ENCODE measurements at places on chromosomes 3 and 15.

- H3K27ac ChIP-seq: no peak overlapping the region
- H3K4me1 ChIP-seq: peaks cover 22% of the 10 kb centered on the region
- no peaks in the 10 kb centered on the region for H3K27me3 ChIP-seq
- H3K4me3 ChIP-seq: no peak overlapping the region
- no peaks in the 10 kb centered on the region for H3K36me3 ChIP-seq
These were observed 526.0 kb downstream of the FOXP1 start for GRCh38 chr3:71057526-71057894.

GRCh38 chr3:150495149-150495548 lies 51.1 kb downstream of the SERP1 start:
- no peak overlapping the region for H3K4me3 ChIP-seq
- no peak for DNase-seq
- no peaks in the 10 kb centered on the region for H3K36me3 ChIP-seq
- H3K4me1 ChIP-seq: no peaks in the 10 kb centered on the region

- H3K4me1 ChIP-seq: peaks cover 3% of the 10 kb centered on the region
- H3K4me3 ChIP-seq: no peak overlapping the region
- H3K27ac ChIP-seq: no peak overlapping the region
- H3K27me3 ChIP-seq: peaks cover under 1% of the 10 kb centered on the region
- no peak for DNase-seq
- no peaks in the 10 kb centered on the region for H3K36me3 ChIP-seq
These were observed 52.1 kb upstream of the PRR23E start for GRCh38 chr3:127140501-127141460.

DNA sequence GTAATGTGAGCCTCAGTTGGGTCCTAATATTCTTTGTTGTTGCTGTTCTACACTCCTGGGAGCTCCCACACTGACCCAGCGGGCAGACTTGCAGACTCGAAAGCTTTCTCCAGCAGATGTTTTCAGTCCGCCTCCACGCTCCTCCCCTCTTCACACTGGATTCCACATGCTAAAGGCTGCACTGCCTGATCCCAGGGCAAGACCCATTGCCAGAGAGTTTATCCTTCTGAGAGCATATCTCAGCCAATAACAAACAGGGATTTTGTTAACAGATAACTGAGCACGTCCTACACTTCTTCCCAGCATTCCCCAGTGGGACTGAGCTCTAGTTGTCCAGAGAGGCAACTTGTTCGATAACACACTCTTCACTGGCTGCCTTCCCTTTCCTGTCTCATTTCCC lies 8.0 kb upstream of the COL6A6 start:
- no peaks in the 10 kb centered on the region for H3K27me3 ChIP-seq
- H3K4me3 ChIP-seq: no peak overlapping the region
- no peak for DNase-seq
- H3K4me1 ChIP-seq: no peaks in the 10 kb centered on the region
- no peaks in the 10 kb centered on the region for H3K36me3 ChIP-seq

GRCh38 chr3:125057186-125057850 lies 1.5 kb upstream of the HEG1 start:
- peaks cover 25% of the 10 kb centered on the region for H3K27me3 ChIP-seq
- H3K4me3 ChIP-seq: no peak overlapping the region
- H3K36me3 ChIP-seq: no peaks in the 10 kb centered on the region
- H3K4me1 ChIP-seq: peaks cover 11% of the 10 kb centered on the region
- no peak overlapping the region for H3K27ac ChIP-seq

DNA sequence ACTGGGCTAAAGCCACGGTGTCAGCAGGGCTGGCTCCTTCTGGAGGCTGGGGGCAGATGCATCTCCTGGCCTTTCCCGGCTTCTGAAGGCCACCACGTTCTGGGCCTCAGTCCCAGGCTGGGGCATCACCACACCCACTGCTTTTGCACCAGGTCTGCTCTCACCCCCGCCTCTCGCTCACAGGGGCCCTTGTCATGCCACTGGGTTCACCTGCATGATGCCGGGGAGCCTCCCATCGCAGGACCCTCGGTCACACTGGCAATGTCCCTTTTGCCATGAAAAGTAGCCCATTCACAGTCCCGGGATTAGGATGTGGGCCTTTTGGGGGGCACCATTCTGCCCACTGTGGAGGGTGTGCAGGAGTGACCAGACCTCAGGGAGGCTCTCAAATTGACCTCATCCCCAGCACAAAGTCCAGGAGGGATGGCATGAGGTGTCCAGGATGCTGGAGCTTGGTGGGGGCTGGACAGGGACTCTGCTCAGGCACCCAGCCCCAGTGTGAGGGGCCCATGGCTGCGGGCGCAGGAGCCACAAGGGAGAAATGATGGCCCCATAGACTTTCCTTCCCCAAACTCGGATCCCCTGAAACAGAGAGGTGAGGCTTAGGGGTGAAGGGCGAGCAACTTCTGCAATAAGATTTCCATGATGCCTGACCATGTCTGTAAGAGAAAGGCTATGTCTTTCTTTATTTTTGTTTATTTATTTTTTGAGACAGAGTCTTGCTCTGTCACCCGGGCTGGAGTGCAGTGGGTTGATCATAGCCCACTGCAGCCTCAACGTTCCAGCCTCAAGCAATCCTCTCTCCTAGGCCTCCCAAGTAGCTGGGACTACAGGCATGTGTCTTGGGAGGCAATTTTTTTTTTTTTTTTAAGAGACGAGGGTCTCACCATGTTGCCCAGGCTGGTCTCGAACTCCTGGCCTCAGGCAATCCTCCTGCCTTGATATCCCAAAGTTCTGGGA lies 189.1 kb downstream of the GOLGA6L6 start:
- no peak overlapping the region for H3K4me3 ChIP-seq
- no peaks in the 10 kb centered on the region for H3K4me1 ChIP-seq
- DNase-seq: no peak
- no peaks in the 10 kb centered on the region for H3K27me3 ChIP-seq
- H3K27ac ChIP-seq: no peak overlapping the region
- no peaks in the 10 kb centered on the region for H3K36me3 ChIP-seq

DNA sequence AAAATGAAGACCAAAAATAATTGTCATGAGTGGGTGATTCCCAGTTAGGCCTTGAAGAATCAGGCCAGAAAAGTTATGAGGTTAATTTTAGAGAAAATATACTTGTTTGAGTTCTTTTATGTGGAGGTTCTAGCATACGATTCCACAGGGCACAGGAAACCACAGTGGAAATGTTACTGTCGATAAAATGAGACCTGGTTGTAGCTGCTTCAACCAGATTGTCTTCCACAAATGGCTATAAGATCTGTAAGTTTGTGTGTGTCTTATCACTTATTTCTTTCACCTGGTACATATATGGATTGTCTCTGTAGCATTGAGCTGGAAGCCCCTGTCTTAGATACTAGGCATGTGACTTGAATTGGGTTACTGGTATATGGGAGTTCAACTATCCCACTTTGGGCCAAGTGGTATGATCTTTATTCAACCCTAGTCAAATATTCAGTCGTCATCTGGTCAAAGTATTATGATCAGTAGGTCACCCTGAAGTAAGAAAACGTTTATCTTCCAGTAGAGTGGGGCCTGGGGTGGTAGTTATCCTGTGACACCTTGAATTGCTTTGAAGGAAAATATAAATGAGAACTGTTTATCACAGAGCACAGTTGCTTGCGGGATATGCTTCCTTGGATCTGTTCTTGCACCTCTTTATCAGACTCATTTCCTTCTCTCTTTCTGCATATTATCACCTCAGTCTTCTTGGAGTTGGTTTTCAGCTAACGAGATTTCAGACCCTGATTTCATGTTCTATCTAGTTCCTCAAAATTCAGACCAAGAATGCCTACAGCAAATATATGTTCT lies 21.5 kb upstream of the ZNF609 start:
- H3K36me3 ChIP-seq: no peaks in the 10 kb centered on the region
- H3K4me3 ChIP-seq: no peak overlapping the region
- H3K27me3 ChIP-seq: no peaks in the 10 kb centered on the region
- no peaks in the 10 kb centered on the region for H3K4me1 ChIP-seq

DNA sequence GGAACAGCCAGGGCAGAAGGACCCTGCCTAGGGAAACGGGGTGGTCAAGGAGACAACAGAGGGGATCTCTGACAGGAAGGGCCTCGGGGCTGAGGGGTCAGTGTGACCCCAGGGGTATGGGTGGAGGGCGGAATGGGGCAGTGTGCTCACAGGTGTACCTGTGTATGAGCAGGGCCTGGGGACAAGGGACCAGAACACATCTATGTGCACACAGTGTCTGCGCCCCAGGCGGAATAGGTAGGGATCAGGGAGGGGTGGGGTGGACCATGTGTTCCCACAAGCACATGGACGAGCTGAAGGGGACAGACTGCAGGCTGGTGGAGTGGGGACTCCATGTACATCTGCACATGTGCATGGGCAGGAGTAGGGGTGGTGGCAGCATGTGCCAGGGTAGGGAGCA lies 5.0 kb upstream of the TLR9 start:
- peaks cover 17% of the 10 kb centered on the region for H3K36me3 ChIP-seq
- no peak overlapping the region for H3K27ac ChIP-seq
- no peak for DNase-seq
- peaks cover 5% of the 10 kb centered on the region for H3K4me1 ChIP-seq
- H3K27me3 ChIP-seq: no peaks in the 10 kb centered on the region

GRCh38 chr3:25137606-25138005 lies 290.5 kb upstream of the RARB start:
- no peak overlapping the region for H3K27ac ChIP-seq
- H3K4me1 ChIP-seq: no peaks in the 10 kb centered on the region
- no peaks in the 10 kb centered on the region for H3K36me3 ChIP-seq
- H3K27me3 ChIP-seq: no peaks in the 10 kb centered on the region

GRCh38 chr3:88824666-88825564 lies 282.5 kb upstream of the EPHA3 start:
- H3K4me1 ChIP-seq: no peaks in the 10 kb centered on the region
- no peak overlapping the region for H3K4me3 ChIP-seq
- H3K27ac ChIP-seq: no peak overlapping the region
- no peaks in the 10 kb centered on the region for H3K27me3 ChIP-seq
- H3K36me3 ChIP-seq: no peaks in the 10 kb centered on the region

GRCh38 chr15:67311731-67312130 lies 57.1 kb downstream of the IQCH start:
- no peaks in the 10 kb centered on the region for H3K27me3 ChIP-seq
- DNase-seq: no peak
- H3K27ac ChIP-seq: no peak overlapping the region
- no peaks in the 10 kb centered on the region for H3K4me1 ChIP-seq
- H3K4me3 ChIP-seq: no peak overlapping the region

Measured in H1 (cell line).